Placental epithelial cell (primary cell): ENCODE measurements at places on chromosomes 12 and 14. TPM values are rescaled to one million over a fixed set of nuclear protein-coding genes. Genes with fewer than 3 reads are reported as not detected.

KCNC2 gene
- total RNA-seq, result not detected in 2 replicates

PLEKHD1 gene
- 0.22 and 0.39 TPM in 2 replicates for total RNA-seq

CLEC9A gene
- not detected in 2 replicates for total RNA-seq

CYP27B1 gene
- total RNA-seq, result 2.9 and 3.9 TPM in 2 replicates

LRTM2 gene
- 0.11 TPM in 1 of 2 replicates, not detected in the other for total RNA-seq

HHIPL1 gene
- total RNA-seq, result 6.7 and 7.5 TPM in 2 replicates

DAZAP2 gene
- total RNA-seq, result 157 and 197 TPM in 2 replicates

RNASE1 gene
- 0.39 and 0.87 TPM in 2 replicates for total RNA-seq

KERA gene
- not detected in 2 replicates for total RNA-seq

ITPK1 gene
- total RNA-seq, result 17.3 and 43.5 TPM in 2 replicates

DNAJC22 gene
- total RNA-seq, result under 0.01 and 0.79 TPM in 2 replicates

FGF23 gene
- total RNA-seq, result not detected in 2 replicates

TC2N gene
- total RNA-seq, result 5.9 and 7.9 TPM in 2 replicates

KIF5A gene
- total RNA-seq, result under 0.01 and 0.11 TPM in 2 replicates

LBHD2 gene
- not detected in 2 replicates for total RNA-seq

GLI1 gene
- 0.39 and 0.76 TPM in 2 replicates for total RNA-seq

RIPK3 gene
- total RNA-seq, result 7.5 and 13.0 TPM in 2 replicates

CLECL1 gene
- total RNA-seq, result not detected in 2 replicates

AGAP2 gene
- total RNA-seq, result 0.33 and 0.39 TPM in 2 replicates

ACVR1B gene
- 6.0 and 7.1 TPM in 2 replicates for total RNA-seq

APOF gene
- not detected in 2 replicates for total RNA-seq

SRRM4 gene
- total RNA-seq, result under 0.01 TPM in 2 replicates

PCED1B gene
- total RNA-seq, result under 0.01 and 0.54 TPM in 2 replicates

SOAT2 gene
- not detected in 2 replicates for total RNA-seq

RAN gene
- total RNA-seq, result 403 and 508 TPM in 2 replicates

GCN1 gene
- total RNA-seq, result 167 and 188 TPM in 2 replicates

NRIP2 gene
- not detected in 2 replicates for total RNA-seq

IFNG-AS1 gene
- total RNA-seq, result not detected in 2 replicates

P2RX7 gene
- total RNA-seq, result under 0.01 TPM in 1 of 2 replicates, not detected in the other

EXOC3L4 gene
- not detected in 2 replicates for total RNA-seq

ACSM4 gene
- not detected in 2 replicates for total RNA-seq
